BE2C (cell line): ENCODE measurements at places on chromosomes 3 and 15.

DNA sequence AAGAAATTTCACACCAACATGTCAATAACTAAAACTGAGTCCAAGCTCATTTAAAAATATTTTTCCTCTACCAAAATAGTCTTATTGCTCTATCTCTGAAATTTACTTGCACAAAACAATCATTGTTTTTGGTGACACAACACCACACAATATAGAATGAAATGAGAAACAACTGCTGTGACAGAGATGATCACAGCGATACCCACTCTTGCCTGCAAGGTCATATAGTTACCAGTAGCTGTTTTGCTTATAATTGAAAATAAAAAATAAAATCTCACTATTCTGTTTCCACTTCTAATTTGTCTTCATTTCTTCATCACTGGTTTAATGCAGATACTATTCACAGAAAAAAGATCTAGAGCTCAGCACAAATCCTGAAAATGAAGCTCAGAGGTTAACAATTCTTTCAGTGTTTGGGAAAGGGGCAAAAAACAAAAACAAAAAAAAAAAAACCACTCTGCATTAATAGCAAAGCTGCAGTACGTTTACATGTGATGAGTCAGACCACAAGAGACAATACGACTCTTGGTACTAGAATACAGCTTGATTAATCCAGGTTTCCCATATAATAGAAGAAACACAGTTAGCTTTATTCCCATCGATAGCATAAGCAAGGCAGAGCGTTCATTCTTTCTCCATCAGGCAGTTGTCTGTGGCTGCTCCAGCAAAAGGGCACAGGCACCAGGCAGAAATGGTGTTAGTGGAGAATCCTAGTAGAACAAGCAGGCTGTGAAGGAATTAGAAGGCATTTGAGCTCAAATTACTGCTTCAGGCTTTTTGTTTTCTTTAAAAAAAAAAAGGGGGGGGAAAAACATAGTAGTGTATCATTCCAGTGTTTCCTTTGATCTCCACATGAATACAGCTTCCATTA, 773 bp downstream of the ANKRD28 start:
- no peak for DNase-seq

GRCh38 chr15:100220058-100220768, 121.6 kb downstream of the ADAMTS17 start:
- no peak for DNase-seq

DNA sequence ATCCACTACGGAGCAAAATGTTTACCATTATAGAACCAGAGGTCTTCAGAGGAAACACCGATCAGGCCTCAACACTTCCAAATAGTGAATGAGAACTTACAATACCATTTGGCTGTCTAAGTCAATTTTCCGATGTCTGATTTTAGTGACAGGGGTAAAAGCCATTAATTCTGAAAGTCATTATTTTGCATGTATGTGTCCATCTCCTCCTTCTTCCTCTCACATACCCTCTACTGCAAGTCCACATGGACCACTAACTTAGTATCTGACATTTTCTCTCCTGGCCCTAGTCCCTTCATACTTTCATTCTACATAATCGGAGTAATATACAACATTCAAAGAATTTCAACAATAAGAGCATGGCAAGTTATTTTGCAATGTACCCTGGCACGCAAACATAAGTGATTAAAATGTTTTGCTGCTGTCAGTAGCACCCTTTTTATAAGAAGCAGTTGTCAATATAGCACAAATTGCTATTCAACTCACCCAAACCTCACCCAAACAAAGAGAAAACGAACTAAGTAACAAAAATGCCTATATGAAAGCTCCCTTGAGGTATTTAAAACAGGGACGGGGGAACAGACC, 1.9 kb downstream of the TOP2B start:
- DNase-seq, result no peak

- no peak for DNase-seq
Observed at GRCh38 chr15:44319385-44319784, 30.9 kb downstream of the GOLM2 start.

DNA sequence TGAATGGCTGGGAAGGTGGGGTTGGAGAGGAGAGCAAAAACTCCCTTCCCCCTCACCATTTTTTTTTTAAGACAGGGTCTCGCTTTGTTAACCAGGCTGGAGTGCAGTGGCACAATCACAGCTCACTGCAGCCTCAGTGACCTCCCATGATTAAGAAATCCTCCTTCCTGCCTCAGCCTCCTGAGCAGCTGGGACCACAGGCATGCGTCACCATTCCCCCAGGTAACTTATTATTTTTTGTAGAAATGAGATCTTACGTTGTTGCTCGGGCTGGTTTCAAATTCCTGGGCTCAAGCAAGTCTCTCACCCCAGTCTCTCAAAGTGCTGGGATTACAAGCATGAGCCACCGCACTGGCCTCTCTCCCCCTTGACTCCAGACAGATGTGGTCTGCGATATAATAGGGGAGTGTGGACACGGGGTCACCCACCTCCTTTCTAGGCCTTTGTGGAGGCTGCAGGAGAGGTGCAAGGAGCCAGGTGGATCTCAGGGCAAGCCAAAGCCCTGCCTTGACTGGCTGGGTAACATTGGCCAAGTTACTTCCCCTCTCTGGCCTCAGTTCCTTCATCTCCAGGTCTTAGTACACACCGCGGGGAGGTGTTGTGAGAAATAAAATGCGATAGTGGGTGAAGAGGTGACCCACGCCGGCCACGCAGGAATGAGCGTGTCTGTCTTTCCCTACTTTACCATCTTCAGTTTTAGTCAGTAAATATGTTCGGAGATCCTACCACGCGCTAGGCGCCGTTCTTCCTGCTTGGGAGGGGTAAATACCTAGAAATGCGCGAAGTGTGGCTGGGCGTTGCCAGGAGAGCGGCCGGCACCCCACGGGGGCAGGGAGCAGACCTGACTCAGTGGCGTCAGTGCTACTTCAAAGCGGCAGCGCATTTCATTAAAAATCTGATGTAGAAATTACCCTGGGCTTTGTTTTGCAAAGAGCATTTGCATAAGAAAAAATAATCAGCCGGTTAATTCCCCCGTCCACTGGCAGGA, 20.2 kb upstream of the CORO2B start:
- DNase-seq, result no peak
